ENCODE measurements at places on chromosomes 6 and 20.

DNA sequence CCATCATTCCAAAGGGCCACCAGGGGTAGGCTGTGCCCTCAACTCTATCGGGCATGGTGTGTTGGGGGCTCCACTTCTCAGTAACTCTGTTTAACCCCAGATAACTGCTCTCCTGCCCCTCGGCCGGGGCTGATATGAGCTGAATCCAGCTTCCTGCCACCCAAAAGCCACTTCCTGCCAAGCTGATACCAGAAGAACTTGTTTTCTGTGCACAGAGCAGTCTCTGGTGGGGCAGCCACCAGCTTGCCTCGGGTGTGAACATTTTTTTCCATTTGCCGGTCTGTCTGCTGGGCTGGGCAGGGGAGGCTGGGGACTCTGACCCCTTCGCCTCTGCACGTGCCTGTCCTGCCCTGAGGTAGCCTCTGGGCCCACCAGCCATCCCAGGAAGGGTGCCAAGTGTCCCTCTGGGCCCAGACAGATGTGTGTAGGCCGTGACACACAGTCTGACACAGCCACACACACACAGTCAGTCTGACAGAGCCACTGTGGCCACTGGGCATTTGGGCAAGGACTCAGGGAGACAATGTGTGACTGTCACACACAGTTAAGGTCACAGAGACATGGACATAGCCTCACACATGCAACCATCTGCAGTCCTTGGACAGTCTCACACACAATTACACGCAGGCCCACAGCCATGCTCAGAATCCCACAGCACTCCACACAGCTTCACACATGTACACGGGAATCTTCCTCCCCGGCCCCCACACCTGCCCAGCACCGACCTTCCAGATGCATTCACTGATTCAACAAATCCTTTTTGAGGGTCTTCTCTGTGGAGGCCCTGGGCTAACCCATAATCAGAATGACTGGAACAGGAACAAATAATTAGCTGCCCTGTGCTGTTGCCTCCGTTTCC, 45.1 kb downstream of the NOL4L start:
- peak; percentile 38 for DNase-seq

DNA sequence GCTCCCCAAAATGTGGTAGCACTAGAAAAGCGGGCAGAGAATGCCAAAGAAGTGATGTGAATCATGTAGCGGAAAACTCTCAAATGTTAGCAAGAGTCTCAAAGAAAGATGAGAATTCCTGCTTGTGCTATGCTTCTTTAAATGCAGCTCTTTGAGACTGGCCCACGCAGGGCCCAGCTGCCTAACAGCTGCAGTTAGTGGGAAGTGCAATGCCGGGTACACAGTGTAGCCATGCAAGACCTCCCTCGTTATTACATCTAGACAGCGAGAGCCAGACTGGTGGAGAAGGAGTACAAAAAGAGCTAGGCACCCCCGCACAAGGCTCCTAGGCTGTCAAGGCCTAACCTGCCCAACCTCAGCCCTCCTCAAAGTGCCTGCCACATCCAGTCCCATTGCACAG, 201.7 kb upstream of the PRDM1 start:
- DNase-seq = no peak

GRCh38 chr6:87183687-87184086, 28.3 kb downstream of the ZNF292 start:
- peak; percentile 51 for DNase-seq

DNA sequence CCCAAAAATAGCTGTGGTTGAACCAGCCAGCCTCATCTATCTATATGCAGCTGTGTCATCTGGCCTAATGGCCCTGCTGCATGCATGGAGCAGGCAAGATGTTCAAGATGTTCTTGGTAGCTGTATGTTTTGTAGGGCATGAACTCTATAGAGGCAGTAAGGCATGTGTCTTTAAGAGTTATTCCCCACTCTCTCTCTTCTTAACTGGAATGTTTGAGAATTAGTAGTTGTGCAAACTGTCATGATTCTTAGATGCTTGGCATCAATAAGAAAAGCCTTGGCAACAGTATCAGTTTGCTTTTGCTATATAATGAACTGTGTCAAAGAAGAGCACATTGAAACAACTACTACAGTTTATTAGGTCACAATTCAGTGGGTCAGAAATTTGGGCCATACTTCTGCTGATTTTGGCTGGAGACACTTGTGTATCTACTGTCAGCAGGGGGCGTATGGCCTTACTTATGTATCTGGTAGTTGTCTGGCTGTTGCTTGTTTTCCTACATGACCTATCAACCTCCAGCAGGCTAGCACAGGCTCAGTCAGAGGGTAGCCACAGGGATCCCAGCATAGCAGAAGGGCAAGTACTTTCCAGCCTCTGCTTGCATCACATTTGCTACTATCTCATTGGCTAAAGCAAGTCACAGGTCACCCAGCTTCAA, 56.1 kb upstream of the LAMP5 start:
- peak; percentile 63 for DNase-seq

GRCh38 chr6:76684875-76685274, 612.4 kb upstream of the IMPG1 start:
- peak; percentile 11 for DNase-seq

GRCh38 chr6:3314621-3315467, 56.1 kb downstream of the PSMG4 start:
- no peak for DNase-seq

DNA sequence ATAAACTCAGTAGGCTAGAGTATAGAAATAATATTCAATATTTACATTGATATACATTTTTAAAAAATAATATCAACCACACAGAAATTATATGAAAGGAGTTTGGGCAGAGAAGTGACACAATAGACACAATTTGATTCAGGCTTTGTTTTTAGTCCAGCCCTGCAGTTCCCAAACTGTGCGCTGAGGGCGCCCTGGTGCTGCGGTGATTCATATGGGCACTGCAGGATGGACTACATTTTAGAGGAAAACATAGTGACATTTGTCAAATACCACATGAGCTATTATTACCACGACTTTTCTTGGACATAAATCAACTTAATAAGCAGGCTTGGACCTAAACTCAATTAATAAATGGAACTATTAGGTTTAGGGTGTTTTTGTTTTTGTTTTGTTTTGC, 364.3 kb upstream of the ID4 start:
- DNase-seq = peak; percentile 31

- no peak for DNase-seq
Measured at GRCh38 chr20:3364323-3365013, 43.0 kb downstream of the DNAAF9 start.

DNA sequence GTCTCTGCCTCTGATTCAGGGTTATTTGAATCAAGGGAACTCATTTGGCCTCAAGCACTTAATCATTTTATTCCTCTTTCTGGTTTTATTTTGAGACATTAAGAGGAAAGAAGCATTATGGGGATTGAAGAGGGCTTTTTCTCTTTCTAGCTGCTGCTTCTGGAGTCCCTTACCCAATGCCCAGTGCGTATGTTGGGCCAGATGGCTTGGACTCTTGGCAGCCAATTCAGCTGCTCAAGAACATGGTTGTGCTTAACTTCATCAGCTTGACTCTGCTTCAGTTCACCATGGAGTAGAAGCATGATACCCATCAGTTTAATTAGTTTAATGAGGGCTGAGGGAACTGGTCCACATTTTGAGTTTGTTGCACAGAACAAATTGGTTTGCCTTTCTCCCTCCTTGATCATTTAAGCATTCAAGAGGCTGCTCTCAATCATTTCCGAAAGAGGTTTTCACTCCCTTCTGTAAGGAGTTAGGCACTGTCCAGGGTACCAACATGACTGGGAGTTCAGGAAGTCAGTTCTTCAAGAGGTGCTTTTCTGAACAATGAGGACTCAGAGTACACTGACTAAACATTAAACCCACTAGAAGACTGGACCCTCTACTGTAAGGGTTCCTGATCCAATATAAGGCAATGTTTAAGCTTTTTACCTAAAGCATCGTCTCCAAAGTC, 14.6 kb downstream of the PDYN start:
- DNase-seq = peak; percentile 11

GRCh38 chr6:31305703-31306219, 33.9 kb upstream of the HLA-C start:
- DNase-seq = no peak

- no peak for DNase-seq
Measured at GRCh38 chr6:96794980-96795379, 42.3 kb downstream of the GPR63 start.

DNA sequence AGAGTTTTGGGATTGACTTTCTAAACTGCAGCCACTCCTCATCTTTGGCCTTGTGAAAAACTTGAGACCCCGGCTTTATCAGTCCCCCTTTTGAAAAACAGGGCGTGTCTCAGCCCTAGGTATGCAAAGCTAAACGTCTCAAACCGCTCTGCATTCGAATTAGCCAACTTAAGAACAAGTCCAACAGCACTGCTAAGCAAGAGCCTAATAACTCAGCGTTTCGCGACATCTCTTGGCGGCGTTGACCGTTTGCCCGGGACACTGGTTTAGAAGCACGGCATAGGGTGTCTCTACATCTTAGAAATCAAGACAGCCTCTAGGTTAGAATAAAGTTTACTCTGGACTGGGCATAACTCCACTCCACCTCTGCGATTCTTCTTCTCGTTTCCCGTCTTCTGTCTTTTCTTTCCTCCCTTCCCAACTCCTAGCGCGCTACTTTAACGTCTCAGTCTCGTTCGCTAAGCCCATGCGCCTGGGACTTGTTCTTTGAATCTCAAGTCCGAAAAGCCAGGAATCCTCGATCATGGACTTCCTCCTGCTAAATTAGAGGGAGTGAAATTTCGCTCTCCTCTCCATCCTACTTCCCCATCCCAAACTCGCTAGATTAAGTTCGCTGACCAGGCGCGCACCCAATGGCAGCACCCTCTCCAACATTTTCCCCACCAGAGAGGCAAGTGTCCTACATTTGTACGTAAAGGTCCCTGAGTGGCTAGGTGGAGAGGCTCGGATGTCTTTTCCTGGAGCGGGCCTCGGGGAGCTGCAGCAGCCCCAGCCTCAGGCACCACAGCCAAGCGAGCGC, 10.5 kb upstream of the TFAP2A start:
- DNase-seq = no peak

- peak; percentile 97 for DNase-seq
Measured at GRCh38 chr6:14305131-14305530, 187.6 kb downstream of the CD83 start.

DNA sequence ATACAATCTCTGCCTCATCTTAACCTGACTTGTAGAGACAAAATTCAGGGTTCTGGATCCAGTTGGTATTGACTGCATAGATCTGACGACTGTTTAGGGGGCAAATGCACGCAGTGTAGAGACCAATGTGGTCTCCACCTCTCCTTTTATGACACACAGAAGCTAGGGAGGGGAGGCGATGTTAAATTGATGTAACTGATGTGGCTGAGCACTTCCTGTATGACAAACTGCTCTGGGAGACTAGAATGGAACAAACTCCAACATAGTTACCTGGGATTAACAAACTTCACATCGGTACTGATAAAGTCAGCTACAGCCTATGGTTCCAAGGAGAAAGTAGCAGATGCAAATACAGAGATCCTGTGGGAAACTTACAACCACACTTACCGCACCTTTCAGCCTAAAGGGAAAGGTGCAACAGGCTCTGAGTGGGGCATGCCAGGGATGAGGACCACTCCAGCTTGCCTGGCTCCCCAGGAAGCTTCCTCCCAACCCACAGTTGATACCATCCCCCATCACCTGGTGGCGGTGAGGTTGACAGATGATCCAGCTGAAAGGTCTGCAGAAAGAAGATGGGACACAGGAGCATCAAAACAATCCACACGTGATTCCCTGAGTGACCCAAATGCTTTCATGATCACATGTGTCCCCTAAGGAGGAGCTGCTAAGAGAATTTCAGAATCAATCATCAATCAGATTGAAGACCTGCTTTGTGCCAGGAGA, 60.6 kb upstream of the MRPS10 start:
- DNase-seq = no peak

DNA sequence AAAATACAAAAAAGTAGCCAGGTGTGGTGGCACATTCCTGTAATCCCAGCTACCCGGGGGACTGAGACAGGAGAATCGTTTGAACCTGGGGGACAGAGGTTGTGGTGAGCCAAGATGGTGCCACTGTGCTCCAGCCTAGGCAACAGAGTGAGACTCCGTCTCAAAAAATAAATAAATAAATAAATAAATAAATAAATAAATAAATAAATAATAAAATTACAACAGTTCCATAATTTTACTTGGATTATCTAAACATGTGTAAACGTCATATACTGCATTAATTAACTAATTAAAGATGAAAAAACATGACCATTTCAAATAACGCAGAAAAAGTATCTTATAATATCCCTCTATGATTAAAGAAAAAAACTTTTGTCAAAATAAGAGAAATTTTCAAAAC, 65.8 kb downstream of the SAMD3 start:
- no peak for DNase-seq

DNA sequence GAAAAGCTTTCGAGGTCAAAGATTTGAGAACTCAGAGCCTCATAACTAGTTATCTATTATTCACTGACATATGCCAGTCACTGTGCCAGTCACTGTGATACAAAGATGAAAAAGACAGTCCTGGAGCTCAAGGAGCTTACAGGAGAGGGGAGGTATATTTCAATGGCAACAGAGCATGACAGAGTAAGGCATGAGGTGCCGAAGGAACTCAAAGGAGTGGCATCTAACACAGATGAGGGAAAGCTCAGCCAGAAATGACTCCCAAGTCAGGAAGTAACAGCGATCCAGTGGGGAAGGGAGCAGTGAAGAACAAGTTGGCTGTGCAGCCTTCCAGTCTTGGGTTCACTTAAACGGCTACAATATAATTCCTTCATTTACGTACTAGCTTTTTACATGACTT, 46.6 kb downstream of the DTNBP1 start:
- DNase-seq = peak; percentile 18

DNA sequence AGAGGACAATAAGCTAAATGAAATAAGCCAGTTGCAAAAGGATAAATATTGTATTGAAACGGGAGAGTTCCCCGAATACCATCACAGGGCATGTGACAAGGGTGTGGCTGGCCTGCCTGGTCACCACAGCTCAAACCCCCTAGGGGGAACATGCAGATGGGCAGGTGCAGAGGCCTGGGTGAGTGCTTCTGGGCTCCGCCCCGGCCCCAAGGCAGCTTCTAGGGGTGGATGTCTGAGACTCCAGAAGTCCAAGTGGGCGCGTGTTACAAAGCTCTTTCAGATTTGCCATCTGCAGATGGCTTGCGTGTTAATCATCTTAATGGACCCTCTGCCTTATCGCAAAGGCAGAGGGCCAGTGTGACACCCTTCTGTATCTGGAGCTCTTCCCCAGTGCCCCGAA, 559.2 kb upstream of the IMPG1 start:
- no peak for DNase-seq
